ENCODE measurements at places on chromosomes 2 and 18.
A peak's percentile ranks its signal among the peaks of the same experiment; 100 is the strongest.

DNA sequence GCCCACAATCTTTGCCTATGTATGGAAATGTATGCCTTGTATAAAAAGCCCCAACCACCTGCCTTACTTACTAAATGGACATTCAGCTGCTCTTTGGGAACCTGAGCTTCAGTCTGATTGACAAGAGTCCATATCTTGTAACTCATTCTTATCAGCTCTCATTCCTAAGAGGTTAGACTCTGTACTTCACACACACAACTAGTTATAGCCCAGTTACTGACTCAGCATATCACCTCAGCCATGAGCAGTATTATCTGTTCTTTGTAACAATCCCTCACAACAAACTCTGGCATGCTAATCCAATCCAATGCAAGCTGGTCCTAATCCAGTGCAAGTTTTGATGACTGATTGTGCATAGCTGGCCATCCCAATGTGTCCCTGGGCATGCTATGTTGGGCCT lies 250.6 kb downstream of the RIT2 start:
- no peak for DNase-seq

DNA sequence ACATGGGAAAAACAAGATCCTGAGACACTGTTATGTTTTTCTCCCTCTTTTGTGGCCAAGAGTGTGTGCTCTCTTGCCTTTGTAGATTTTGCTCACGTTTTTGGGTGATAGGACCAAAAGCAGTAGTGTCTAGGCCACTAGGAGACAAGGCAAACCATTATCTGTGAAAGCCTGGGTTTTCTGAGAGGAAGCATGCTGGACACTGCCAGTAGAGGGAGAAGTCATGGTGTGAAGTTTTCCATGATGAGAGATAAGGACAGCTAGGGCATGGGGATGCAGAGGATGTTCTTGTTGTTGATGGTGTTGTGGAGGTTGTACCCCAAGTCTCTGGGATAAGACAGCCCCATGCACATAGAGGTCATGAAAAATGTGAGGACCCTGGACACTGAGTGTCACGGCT lies 285.3 kb downstream of the SOX11 start:
- no peak for DNase-seq

DNA sequence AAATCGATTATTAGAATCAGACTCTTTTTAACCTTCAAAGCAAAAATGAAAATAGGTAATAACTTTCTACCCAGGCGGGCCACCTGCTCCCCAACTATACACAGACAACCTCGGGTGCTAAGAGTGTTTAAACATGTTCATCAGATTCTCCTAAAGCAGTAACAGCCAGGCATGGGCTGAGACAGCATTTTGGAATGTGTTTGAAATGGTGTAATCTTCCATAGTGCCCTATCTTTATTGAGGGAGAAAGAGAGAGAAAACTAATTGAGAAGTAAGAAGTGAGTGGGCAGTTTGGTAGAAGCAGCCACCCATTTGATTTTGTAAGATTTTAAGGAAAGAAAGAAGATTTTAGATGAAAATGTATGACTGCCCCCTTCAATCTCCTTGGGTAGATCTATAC lies 196.1 kb upstream of the CTAGE1 start:
- DNase-seq = no peak

DNA sequence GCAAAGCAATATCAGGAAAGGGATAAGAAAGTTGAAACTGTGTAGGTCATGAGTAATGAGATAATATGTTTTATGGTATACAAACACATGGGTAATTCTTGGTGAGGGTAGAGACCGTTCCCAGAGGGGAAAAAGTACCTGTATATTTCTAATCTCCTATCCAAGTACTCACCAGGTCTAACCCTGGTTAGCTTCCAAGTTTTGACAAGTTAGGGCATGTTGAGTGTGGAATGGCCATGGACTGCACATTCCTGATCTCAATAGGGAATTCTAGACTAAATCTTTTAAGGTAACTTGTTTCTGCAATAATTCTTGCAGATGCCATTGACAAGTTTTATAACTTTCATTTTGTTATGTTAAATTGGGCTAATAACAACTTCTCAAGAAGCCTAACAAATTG lies 216.6 kb downstream of the SPAG16 start:
- no peak for DNase-seq

GRCh38 chr2:206408323-206409320 lies 34.7 kb upstream of the ADAM23 start:
- DNase-seq = no peak

- no peak for DNase-seq
These were observed 207.6 kb upstream of the TANK start for GRCh38 chr2:160952464-160953254.

GRCh38 chr2:191065785-191066184 lies 51.8 kb upstream of the STAT1 start:
- no peak for DNase-seq

GRCh38 chr2:200212862-200213425 lies 93.5 kb upstream of the SPATS2L start:
- DNase-seq = no peak

GRCh38 chr2:205699515-205700289 lies 17.4 kb downstream of the NRP2 start:
- no peak for DNase-seq

GRCh38 chr18:58495207-58495606 lies 133.7 kb downstream of the ALPK2 start:
- no peak for DNase-seq

- no peak for DNase-seq
These were observed 299.6 kb upstream of the ZNF521 start for GRCh38 chr18:25651553-25651952.

DNA sequence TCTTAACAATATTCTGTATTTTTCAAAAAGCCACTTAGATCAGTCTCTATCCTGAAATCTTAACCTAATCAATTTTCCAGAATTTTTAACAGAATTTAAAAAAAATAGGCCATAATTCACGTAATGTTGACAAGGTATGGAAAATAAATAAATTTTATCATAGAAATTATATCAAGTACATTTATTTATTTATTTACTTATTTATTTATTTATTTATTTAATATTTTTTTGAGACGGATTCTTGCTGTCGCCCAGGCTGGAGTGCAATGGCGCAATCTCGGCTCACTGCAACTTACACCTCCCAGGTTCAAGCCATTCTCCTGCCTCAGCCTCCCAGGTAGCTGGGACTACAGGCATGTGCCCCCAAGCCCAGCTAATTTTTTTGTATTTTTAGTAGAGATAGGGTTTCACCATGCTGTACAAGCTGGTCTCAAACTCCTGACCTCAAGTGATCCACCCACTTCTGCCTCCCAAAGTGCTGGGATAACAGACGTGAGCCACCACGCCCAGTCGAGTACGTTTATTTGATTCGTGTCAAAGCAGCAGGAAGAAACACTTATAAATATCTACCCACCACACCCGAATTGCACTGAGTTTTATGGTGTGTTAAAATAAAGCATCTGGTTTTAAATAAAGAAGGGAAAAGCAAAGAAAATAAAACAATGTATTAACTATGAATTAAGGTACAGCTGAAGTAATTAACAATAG lies 60.1 kb downstream of the DSC3 start:
- DNase-seq = no peak

DNA sequence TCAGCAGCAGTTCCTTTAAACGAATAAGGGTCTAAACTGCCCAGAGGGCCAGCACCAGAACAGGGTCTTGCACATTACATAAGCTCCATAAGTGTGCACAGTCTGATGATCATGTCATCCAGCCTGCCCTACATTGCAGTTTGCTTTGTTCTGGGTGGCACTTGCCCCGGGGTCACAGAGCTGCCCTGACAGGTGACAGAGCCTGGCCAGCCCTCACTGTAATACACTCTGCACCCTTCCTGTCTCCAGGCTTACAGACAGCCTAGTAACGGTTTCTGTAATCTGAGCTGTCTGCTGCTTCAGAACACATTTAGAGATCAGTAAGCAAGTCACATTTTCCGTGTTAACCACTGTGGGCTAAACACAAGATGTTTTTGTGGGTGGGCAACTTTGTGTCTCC lies 213.3 kb downstream of the FAM210A start:
- peak; percentile 21 for DNase-seq

DNA sequence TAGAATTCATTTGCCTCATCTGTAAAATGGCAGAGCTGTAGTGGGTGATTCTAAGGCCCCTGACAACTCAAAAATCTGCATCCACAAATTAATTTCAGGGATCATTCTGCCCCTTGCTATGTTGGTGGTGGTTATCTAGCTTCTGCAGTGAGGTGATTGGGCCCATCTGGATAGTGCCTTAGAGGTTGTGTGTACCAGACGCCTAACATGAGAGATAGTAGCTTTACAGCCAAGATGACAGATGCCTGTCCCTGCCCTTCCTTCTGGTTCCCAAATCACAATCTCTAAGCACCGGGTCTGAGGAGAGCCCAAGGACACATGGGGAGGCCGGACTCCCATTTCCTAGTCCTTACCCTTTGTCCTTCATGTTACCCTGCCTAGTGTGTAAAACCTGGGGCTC lies 51.1 kb upstream of the TNP1 start:
- DNase-seq = no peak

DNA sequence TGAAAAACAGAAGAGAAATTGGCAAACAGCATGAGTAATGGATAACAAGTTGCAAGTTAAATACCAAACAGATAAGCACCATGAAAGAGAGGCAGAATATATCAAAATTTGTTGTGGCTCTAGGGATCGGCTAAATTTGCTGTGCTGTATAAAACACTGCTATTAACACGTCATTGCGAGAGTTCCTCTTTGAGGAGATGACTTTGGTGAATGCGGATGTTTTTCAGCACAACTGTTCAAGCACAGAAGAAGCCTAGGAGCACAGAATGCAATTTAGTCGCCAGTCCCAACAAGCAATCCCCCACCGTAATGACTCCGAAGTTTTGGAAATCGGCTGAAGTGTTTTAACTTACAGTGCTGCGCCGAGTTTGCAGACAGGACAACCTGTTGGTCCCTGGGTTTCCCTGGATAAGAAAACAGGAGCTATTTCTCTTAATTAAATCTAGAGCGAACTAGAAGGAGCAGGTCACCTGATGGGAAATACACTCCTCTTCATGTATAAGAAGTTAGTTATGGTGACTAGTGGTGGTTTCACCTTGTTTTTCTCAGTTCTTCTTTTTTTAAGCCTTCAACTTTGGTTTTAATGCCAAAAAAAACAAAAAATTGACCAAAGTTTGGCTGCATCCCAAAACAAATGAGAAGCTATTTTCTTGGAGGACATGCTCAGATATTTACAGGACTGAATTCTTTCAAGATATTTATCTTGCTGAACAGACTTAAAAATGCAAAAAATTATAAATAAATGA lies 454.1 kb upstream of the SALL3 start:
- DNase-seq = no peak

- no peak for DNase-seq
These were observed 131.5 kb upstream of the LRATD1 start for GRCh38 chr2:14501061-14501460.

DNA sequence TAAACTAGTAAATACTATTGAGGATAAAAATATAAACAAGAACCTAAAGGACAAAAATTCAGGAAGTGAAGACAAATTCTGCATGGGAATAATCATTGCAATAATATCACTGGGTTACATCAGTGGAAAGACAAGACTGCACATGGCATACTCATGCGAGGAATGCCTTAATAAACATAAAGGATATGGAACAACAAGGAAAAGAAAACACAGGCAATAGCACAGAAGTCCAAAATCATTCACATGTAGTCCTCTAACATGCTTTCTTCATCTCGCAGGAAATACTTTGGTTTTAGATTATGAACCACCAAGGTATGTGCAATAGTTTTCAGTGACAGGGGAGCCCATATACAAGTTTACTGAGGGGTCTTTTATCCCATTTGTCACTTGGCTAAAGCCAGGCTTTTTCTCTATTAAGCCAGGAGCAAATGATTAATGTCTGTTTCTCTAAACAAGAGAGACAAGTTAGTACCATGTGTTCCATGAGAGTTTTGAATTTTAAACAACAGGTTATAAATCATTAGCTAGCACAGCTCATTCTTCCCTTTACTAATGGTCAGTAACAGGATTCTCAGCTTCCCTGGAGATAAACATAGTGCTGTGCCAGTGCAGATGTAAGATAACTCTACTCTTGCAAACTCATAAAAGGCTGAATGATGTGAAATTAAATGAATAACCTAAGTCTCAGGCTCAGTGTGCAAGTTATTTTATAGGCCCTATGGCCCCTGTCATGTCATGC lies 353.6 kb upstream of the FSIP2 start:
- DNase-seq = no peak

- no peak for DNase-seq
These were observed 361.8 kb downstream of the RND3 start for GRCh38 chr2:150125708-150126107.

GRCh38 chr2:122266636-122267035 lies 511.2 kb downstream of the TSN start:
- DNase-seq = no peak

GRCh38 chr2:135055182-135055786 lies 3.2 kb downstream of the RAB3GAP1 start:
- DNase-seq = no peak

- no peak for DNase-seq
These were observed 46.3 kb downstream of the ARHGEF4 start for GRCh38 chr2:130882991-130883390.

- DNase-seq = no peak
These were observed 68.4 kb downstream of the UGGT1 start for GRCh38 chr2:128159437-128159836.

Data from activated naive CD8-positive, alpha-beta T cell treated with anti-CD3 and anti-CD28 coated beads, Interleukin-2, amount 50 U/mL, for 24 hours (primary cell).